GM23338 (cell line): ENCODE measurements at places on chromosomes 2 and 18. TPM values are rescaled to one million over a fixed set of nuclear protein-coding genes. Genes with fewer than 3 reads are reported as not detected.

- H3K27ac ChIP-seq: no peak overlapping the region
- no peaks in the 10 kb centered on the region for H3K4me1 ChIP-seq
- no peaks in the 10 kb centered on the region for H3K36me3 ChIP-seq
- peak; percentile 19 for DNase-seq
- H3K27me3 ChIP-seq: no peaks in the 10 kb centered on the region
Observed at GRCh38 chr2:40859617-40860016, 407.7 kb upstream of the SLC8A1 start.

GRCh38 chr2:180970016-180970415, 10.4 kb upstream of the UBE2E3 start:
- no peak overlapping the region for H3K27ac ChIP-seq
- no peaks in the 10 kb centered on the region for H3K36me3 ChIP-seq
- no peak for DNase-seq
- no peak overlapping the region for H3K4me3 ChIP-seq
- no peaks in the 10 kb centered on the region for H3K27me3 ChIP-seq

GRCh38 chr18:36025025-36025424, 42.3 kb downstream of the RPRD1A start:
- no peaks in the 10 kb centered on the region for H3K4me1 ChIP-seq
- H3K36me3 ChIP-seq: peaks cover 22% of the 10 kb centered on the region
- no peak overlapping the region for H3K4me3 ChIP-seq
- no peak for DNase-seq

GRCh38 chr2:149806651-149807050, 219.1 kb upstream of the MMADHC start:
- no peak overlapping the region for H3K4me3 ChIP-seq
- no peak for DNase-seq
- no peak overlapping the region for H3K27ac ChIP-seq
- H3K4me1 ChIP-seq: peaks cover 9% of the 10 kb centered on the region; the same call in 1 of the 2 replicates
- no peaks in the 10 kb centered on the region for H3K27me3 ChIP-seq

SYT4 gene
- 10.4 and 13.9 TPM in 2 replicates for total RNA-seq

SLC35F6 gene
- 10.8 and 15.0 TPM in 2 replicates for total RNA-seq

LAMA1 gene
- 47.6 and 52.3 TPM in 2 replicates for total RNA-seq

CASP8 gene
- 3.6 and 6.8 TPM in 2 replicates for total RNA-seq
